ENCODE measurements at places on chromosomes 3 and 15.

- no peaks in the 10 kb centered on the region for H3K36me3 ChIP-seq
- H3K27me3 ChIP-seq: no peaks in the 10 kb centered on the region
- no peaks in the 10 kb centered on the region for H3K4me1 ChIP-seq
- H3K4me3 ChIP-seq: no peak overlapping the region
- no peak for DNase-seq
Observed at GRCh38 chr3:24945563-24945962, 450.9 kb upstream of the THRB start.

DNA sequence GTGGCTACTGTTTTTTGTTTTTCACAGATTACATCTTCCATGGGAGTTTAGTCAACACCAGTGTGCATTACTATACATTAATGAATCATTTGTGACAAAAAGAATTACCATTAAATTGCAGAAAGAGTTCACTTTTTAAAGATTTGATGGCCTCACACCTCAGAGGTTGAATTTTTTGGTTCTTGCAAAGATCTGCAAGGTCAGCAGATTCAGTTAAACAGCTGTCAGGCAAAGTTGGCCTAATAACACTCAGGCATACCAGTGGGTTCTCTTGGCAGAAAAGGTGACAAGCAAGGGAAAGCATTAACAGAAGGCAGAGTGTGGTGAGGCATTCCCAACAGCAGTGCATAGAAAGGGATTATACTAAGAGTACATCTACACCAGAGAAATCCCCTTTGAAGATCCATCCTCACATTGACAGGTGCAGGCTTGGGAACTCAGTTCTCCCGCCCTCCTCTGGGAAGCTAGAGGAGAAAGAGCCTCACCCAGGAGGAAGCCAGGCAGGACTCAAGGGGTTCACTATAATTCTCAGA, 24.3 kb upstream of the PTX3 start:
- H3K4me3 ChIP-seq: no peak overlapping the region
- no peaks in the 10 kb centered on the region for H3K36me3 ChIP-seq
- no peaks in the 10 kb centered on the region for H3K4me1 ChIP-seq
- DNase-seq: no peak

DNA sequence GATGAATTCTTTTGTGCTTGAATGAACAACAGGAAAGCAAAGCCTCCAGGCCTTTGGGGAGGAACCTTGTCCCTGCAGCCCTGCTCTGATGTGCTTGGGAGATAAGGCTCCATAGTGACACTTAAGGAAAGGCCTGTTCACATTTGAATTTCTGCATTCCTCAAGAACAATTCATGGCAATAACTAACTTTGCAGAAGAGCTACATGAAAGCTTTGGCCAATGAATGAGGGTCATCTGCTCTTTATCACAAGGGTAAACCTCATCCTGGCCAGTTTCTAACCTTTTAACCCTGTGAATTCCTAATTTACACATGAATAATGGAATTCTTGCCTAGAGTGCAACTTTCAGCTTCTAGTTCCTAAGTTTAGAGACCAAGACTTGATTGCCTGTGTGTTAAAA, 5.6 kb downstream of the PRTG start:
- no peak for DNase-seq
- no peaks in the 10 kb centered on the region for H3K36me3 ChIP-seq
- H3K27ac ChIP-seq: no peak overlapping the region
- H3K27me3 ChIP-seq: no peaks in the 10 kb centered on the region

- peak overlapping the region; percentile 24 for H3K4me3 ChIP-seq
- peak overlapping the region; percentile 46 for H3K27ac ChIP-seq
- H3K4me1 ChIP-seq: peaks cover 22% of the 10 kb centered on the region
- H3K27me3 ChIP-seq: no peaks in the 10 kb centered on the region
- H3K36me3 ChIP-seq: no peaks in the 10 kb centered on the region
Observed at GRCh38 chr15:47412136-47412535, 305.2 kb upstream of the SEMA6D start.

- H3K4me1 ChIP-seq: no peaks in the 10 kb centered on the region
- H3K4me3 ChIP-seq: no peak overlapping the region
- H3K36me3 ChIP-seq: no peaks in the 10 kb centered on the region
- no peak overlapping the region for H3K27ac ChIP-seq
- no peaks in the 10 kb centered on the region for H3K27me3 ChIP-seq
Observed at GRCh38 chr3:16508591-16508995, 4.9 kb downstream of the RFTN1 start.

GRCh38 chr3:102165367-102165766, 269.4 kb upstream of the ZPLD1 start:
- no peaks in the 10 kb centered on the region for H3K27me3 ChIP-seq
- DNase-seq: no peak
- H3K4me3 ChIP-seq: no peak overlapping the region
- H3K27ac ChIP-seq: no peak overlapping the region
- H3K36me3 ChIP-seq: no peaks in the 10 kb centered on the region

GRCh38 chr3:15953841-15954240, 156.1 kb upstream of the ANKRD28 start:
- H3K27me3 ChIP-seq: no peaks in the 10 kb centered on the region
- H3K36me3 ChIP-seq: no peaks in the 10 kb centered on the region
- H3K4me3 ChIP-seq: no peak overlapping the region
- DNase-seq: no peak

DNA sequence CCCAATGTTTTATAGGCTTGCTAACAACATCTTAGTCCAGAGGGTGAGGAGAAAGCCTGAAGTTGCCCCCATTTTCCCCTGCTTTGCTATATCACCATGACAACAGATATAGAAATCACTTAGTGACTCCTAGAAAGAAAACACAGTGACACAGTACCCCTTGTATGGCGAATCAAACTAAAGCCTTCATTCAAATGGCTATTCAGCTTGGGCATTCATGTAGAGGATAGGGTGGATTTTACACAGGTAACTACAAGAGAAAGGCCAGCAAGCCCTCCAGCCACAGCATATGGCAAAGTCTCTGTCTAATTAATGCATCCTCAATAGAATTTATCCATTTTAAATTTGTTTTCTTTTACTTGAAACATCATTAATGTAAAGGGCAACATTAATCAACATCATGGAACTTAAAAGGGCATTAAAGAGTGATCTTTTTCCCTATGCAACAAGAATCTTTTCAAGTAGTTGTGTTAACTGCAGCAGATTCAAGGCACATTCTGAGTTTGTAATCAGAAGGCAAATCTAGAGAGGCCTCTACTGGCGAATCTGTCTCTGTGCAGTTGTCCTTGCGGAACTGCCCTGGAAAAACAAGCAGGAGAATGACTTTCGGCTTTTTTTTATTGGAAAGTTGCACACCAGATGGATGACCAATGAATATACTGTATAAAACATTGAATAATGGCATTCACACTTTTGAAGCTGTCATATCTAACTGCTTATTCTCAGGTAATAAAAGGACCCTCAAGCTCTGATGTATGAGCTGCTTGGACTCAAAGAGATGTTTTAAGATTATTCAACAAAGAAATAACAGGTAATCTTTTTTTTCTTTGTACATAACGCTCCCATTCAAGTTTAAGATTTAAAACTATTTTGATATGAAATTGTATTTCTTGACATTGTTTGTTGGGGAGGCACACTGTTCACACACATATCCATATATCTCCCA, 621.7 kb upstream of the AGTR1 start:
- H3K4me3 ChIP-seq: no peak overlapping the region
- H3K27ac ChIP-seq: no peak overlapping the region

DNA sequence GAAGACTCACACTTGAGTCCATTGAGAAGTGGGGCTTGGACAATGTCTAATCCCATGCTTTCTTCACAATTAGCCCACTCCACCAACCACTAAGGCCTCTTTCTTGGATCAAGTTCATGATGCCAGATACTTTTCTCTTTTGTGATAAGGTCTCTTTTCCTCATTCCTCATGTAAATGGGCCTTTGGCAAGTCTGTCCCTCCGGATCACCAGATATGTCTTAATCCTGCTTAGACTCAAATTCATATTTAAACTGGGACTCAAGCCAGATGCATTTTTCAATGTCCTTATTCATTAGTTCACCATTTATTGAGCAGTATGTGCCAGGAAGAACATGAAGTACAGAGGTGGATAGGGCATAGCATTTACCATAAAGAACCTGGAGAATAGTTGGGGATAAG, 671.1 kb downstream of the TBL1XR1 start:
- no peaks in the 10 kb centered on the region for H3K4me1 ChIP-seq
- H3K27ac ChIP-seq: no peak overlapping the region
- H3K4me3 ChIP-seq: no peak overlapping the region
- DNase-seq: no peak
- no peaks in the 10 kb centered on the region for H3K36me3 ChIP-seq
- H3K27me3 ChIP-seq: no peaks in the 10 kb centered on the region

DNA sequence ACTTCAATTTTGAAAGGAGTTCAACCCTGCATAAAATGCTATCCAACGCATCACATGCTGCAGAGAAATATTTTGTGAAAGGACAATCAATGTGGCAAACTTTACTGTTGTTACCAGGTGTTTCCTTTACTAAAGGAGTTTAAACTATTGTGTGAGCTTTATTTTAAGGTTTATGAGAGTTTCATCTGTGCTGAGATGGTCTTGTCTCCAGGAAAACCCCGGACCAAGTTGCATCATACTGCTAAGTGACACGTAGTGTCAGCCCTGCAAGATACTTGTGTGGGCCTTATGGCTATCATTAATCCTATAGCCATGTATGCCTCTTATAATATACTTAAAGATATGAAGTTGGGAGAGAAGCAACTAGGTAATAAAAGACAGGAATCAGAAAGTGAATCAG, 94.5 kb upstream of the EPHA6 start:
- no peak overlapping the region for H3K27ac ChIP-seq
- DNase-seq: no peak
- no peak overlapping the region for H3K4me3 ChIP-seq
- no peaks in the 10 kb centered on the region for H3K27me3 ChIP-seq
- H3K36me3 ChIP-seq: no peaks in the 10 kb centered on the region

- H3K27ac ChIP-seq: no peak overlapping the region
- H3K4me3 ChIP-seq: peak overlapping the region; percentile 60
- H3K36me3 ChIP-seq: no peaks in the 10 kb centered on the region
- DNase-seq: no peak
Observed at GRCh38 chr15:40844696-40845030, 815 bp downstream of the SPINT1 start.

DNA sequence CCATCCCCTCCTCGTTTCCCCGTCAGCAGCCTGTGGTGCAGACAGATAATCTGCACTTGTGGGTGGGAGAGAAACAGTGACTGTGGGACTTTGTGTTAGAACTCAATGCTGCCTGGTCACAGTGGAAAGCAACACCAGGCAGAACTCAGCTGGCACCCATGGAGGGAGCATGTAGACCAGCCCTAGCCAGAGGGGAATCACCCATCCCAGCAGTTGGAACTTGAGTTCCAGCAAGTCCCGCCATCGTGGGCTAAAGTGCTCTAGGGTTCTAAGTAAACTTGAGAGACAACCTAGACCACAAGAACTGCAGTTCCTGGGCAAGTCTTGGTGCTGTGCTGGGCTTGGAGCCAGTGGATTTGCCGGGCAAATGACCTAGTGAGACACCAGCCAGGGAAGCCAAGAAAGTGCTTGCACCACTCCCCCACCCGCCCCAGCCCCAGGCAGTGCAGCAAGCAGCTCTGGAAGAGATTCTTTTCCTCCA, 24.4 kb downstream of the ISG20 start:
- H3K27me3 ChIP-seq: no peaks in the 10 kb centered on the region
- DNase-seq: no peak
- H3K27ac ChIP-seq: peak overlapping the region; percentile 23
- H3K36me3 ChIP-seq: no peaks in the 10 kb centered on the region
- H3K4me3 ChIP-seq: no peak overlapping the region

GRCh38 chr3:102400766-102401165, 34.0 kb upstream of the ZPLD1 start:
- no peak overlapping the region for H3K27ac ChIP-seq
- H3K36me3 ChIP-seq: no peaks in the 10 kb centered on the region
- DNase-seq: no peak
- no peak overlapping the region for H3K4me3 ChIP-seq

DNA sequence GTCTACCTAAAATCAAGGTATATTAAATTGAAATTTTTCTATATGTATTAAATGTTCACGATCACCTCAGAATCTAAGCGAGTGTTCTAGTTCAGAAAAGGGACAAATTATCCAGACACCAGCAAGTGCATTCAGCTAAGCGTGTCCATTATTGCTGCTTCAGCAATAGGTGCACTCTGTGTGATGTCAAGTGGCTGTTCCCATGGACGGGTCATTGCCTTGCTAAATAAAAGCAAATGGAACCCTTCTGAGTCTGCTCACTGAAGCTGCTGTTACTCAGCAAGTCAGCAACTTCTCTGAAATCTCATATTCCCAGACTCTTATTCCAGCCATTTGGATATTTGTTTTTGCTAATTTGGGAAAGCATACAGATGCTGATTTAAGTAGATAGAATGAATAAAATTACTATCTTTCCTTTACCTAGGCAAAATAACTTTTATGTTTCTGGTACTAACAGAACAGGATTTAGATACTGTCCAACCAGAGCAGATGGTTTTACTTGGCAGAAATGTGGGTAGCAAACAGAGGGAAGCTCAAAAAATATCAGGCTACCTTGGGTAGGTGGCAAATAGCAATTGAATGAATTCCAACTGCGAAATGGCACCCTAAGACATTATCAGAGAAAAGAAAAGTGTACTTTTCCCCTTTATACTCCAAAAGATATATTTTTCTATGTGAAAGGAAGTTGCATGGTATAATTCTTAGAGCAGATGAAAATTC, 407.0 kb downstream of the GAP43 start:
- H3K27me3 ChIP-seq: no peaks in the 10 kb centered on the region
- H3K4me3 ChIP-seq: no peak overlapping the region
- H3K36me3 ChIP-seq: no peaks in the 10 kb centered on the region
- no peaks in the 10 kb centered on the region for H3K4me1 ChIP-seq
- DNase-seq: no peak

DNA sequence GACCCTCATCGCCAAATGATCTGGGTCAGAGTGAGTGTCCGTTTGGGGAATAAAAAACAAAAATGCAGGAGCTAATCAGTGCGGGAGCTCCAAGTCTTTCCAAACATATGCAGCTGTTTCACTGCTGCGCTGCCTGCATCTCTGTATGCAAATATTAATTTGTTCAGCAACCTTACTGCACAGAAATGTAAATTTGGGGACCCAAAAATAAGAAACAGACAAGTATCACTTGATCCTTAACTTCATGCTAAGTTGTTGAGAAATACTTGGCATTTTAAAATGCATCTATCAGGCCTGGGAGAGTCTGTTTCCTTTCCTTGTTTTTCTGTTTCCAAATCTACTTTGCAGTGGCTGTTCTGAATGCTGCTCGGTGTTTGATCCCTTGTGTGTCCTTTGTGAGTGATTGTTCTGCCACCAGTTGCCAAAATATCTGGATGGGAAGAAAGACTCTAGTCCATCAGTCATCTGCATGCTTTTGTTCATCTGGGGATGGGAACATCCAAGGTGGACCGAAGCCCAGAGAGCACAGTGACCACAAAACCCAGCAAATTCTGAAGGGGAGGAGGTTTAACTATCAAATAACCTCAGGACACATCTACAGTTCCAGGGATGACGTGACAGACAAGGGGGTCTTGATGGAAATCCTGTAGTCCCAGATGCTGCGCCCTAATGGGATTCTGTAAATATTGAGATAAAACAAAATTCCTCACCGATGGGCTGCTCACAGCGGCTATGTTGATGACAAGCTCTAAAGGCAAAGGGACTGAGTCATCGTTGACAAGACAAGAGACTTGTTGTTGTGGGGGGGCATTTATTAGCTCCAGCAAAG, 199.5 kb upstream of the WNT5A start:
- no peak overlapping the region for H3K27ac ChIP-seq
- DNase-seq: no peak
- H3K36me3 ChIP-seq: no peaks in the 10 kb centered on the region
- H3K27me3 ChIP-seq: no peaks in the 10 kb centered on the region
- no peak overlapping the region for H3K4me3 ChIP-seq
- H3K4me1 ChIP-seq: no peaks in the 10 kb centered on the region

GRCh38 chr15:39357480-39358268, 223.2 kb upstream of the THBS1 start:
- no peak overlapping the region for H3K4me3 ChIP-seq
- no peak for DNase-seq
- no peaks in the 10 kb centered on the region for H3K4me1 ChIP-seq
- no peaks in the 10 kb centered on the region for H3K27me3 ChIP-seq

Measured in ascending aorta (tissue), 2 donors.